Gastrocnemius medialis (tissue), 4 donors: ENCODE measurements at places on chromosomes 16 and 17.

- H3K27me3 ChIP-seq = peaks cover 10% of the 10 kb centered on the region
- H3K4me1 ChIP-seq = peaks cover 24% of the 10 kb centered on the region
- H3K36me3 ChIP-seq = no peaks in the 10 kb centered on the region
- no peak overlapping the region for H3K4me3 ChIP-seq
- H3K27ac ChIP-seq = no peak overlapping the region
These were observed 87.2 kb upstream of the PLEKHM1 start for GRCh38 chr17:45577571-45578279.

DNA sequence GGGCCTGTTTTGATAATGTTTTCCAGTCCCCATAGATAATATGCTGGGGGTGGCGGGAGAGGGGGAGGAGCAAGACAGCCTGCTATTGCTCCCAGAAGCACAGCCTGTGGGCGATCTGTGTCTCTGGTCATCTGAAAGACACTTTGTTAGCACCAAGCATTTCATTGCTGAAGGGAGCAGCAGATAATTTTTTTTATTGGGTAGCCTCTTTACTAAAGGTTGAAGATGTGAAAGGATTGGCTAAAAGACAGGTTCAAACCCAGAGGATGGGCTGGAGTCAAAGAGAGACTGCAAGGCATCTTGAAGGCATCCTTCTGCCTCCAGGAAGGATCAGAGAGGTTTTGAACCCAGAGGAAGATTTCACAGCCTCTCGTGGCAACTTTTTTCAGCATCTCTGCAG is 60.6 kb downstream of the C17orf67 start:
- H3K4me1 ChIP-seq = peaks cover 5% of the 10 kb centered on the region
- H3K27ac ChIP-seq = no peak overlapping the region
- no peaks in the 10 kb centered on the region for H3K27me3 ChIP-seq
- no peak overlapping the region for H3K4me3 ChIP-seq

GRCh38 chr16:69037373-69038160 is 67.9 kb upstream of the HAS3 start:
- H3K27me3 ChIP-seq = no peaks in the 10 kb centered on the region
- H3K27ac ChIP-seq = no peak overlapping the region
- H3K36me3 ChIP-seq = no peaks in the 10 kb centered on the region
- DNase-seq = no peak

GRCh38 chr17:50614471-50615051 is 20.1 kb upstream of the ABCC3 start:
- DNase-seq = no peak
- no peaks in the 10 kb centered on the region for H3K27me3 ChIP-seq
- no peaks in the 10 kb centered on the region for H3K4me1 ChIP-seq
- no peak overlapping the region for H3K27ac ChIP-seq
- no peak overlapping the region for H3K4me3 ChIP-seq
- no peaks in the 10 kb centered on the region for H3K36me3 ChIP-seq

GRCh38 chr16:67886387-67886786 is 1.7 kb downstream of the NRN1L start:
- H3K27ac ChIP-seq = no peak overlapping the region
- no peaks in the 10 kb centered on the region for H3K36me3 ChIP-seq
- no peaks in the 10 kb centered on the region for H3K27me3 ChIP-seq
- H3K4me3 ChIP-seq = no peak overlapping the region
- H3K4me1 ChIP-seq = peaks cover 39% of the 10 kb centered on the region
- no peak for DNase-seq

DNA sequence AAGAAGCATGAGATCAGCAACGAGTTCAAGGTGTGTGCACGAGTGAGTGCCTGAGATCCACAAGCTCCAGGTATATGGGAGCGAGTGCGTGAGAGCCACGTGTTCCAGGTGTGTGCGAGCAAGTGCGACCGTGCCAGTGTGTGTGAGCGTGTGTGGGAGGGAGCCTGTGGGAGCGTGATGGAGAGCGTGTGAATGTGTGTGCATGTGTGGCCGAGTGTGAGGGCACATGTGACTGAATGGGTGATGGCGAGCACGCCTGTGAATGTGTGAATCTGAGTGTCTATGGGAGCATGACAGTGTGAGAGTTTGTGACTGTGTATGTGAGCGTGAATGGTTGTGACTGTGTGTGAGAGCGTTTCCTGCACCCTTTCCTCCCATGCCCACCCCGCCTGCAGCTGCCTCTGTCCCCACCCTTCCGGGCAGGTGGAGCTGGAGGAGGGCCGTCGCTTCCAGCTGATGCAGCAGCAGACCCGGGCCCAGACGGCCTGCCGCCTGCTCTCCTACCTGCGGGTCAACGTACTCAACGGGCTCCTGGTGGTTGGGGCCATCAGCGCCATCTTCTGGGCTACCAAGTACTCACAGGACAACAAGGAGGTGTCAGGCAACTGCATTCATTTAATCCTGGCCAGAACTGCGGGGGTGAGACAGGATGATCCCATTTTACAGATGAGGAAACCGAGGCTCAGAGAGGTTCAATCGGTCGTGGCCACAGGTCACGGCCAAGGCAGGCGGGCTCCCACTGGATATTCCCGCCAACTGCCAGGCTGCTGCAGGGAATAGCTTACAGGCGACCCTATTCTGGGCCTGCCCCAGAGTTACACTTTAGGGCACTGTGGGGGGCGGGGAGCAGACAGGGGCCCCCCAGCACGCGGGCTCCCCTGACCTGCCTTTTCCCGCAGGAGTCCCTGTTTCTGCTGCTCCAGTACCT is 3.7 kb downstream of the TMC8 start:
- H3K4me1 ChIP-seq = peaks cover 7% of the 10 kb centered on the region
- no peak overlapping the region for H3K4me3 ChIP-seq
- no peak for DNase-seq
- H3K27ac ChIP-seq = no peak overlapping the region

GRCh38 chr17:39132192-39132610 is 19.2 kb downstream of the PLXDC1 start:
- no peaks in the 10 kb centered on the region for H3K4me1 ChIP-seq
- H3K36me3 ChIP-seq = no peaks in the 10 kb centered on the region
- H3K27me3 ChIP-seq = no peaks in the 10 kb centered on the region
- peak; percentile 46 for DNase-seq

- no peaks in the 10 kb centered on the region for H3K36me3 ChIP-seq
- no peak for DNase-seq
- no peak within 1 kb of the TSS for H3K27ac ChIP-seq
- H3K27me3 ChIP-seq = peaks cover 46% of the 10 kb centered on the region
These were observed at the start of gene CA10 for GRCh38 chr17:52158450-52159042. Gene CA10, minus strand, starts transcription at chr17:52158714.

DNA sequence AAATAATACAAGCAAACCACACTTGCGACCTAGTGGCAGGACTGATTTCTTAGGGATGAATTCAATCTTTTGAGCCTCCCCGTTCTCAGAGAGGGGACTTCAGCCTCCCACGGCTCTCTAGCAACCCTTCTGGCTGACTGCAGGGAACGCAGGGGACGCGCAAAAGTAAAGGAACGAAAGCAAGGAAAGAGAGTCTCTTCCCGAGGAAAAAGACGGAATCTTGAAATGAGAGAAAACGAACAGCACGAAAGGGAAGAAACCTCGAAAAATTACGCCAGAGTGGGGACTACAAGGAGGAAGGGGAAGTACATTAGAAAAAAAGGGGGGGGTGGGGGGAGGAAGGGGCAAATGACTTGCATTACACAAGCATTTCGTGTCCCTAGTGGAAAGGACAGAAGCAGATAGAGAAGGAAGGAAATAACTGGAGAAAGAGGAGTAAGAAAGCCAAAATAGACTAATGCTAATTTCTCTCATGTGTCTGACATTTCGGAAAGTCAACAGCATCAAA is 1.2 kb downstream of the GRB2 start:
- H3K36me3 ChIP-seq = no peaks in the 10 kb centered on the region
- peak; percentile 46 for DNase-seq
- peaks cover 30% of the 10 kb centered on the region for H3K4me1 ChIP-seq
- peak overlapping the region; percentile 88 for H3K4me3 ChIP-seq
- peak overlapping the region; percentile 95 for H3K27ac ChIP-seq
- H3K27me3 ChIP-seq = no peaks in the 10 kb centered on the region

GRCh38 chr17:17700251-17700969 is 19.2 kb downstream of the RAI1 start:
- H3K27me3 ChIP-seq = no peaks in the 10 kb centered on the region
- H3K4me3 ChIP-seq = peak overlapping the region; percentile 40
- peaks cover 59% of the 10 kb centered on the region for H3K4me1 ChIP-seq
- no peak for DNase-seq
- H3K27ac ChIP-seq = no peak overlapping the region

GRCh38 chr16:20880867-20881502 is 19.2 kb downstream of the DCUN1D3 start:
- H3K4me1 ChIP-seq = peaks cover 17% of the 10 kb centered on the region
- no peaks in the 10 kb centered on the region for H3K36me3 ChIP-seq
- no peak overlapping the region for H3K4me3 ChIP-seq
- no peak for DNase-seq
- H3K27ac ChIP-seq = no peak overlapping the region

DNA sequence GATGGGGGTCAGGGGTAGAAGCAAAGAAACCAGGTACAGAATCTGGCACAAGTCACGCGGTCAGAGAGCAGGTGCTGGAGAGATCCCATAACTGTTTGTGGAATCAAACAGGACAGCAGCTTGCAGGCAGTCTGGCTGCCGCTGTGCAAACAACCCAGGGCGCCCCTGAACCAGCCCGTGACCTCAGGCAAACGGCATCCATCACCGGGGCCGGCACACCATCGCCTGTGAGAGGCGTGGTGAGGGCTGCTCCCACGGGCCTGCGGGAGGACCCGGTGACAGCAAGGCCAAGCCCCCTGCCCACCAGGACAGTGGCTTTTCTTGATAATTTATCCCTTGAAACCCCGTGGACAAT is 47.9 kb downstream of the CBFA2T3 start:
- DNase-seq = no peak
- H3K27me3 ChIP-seq = no peaks in the 10 kb centered on the region
- H3K4me1 ChIP-seq = peaks cover 16% of the 10 kb centered on the region
- no peak overlapping the region for H3K4me3 ChIP-seq

GRCh38 chr16:75074920-75075687 is 41.5 kb downstream of the LDHD start:
- no peak for DNase-seq
- H3K36me3 ChIP-seq = no peaks in the 10 kb centered on the region

DNA sequence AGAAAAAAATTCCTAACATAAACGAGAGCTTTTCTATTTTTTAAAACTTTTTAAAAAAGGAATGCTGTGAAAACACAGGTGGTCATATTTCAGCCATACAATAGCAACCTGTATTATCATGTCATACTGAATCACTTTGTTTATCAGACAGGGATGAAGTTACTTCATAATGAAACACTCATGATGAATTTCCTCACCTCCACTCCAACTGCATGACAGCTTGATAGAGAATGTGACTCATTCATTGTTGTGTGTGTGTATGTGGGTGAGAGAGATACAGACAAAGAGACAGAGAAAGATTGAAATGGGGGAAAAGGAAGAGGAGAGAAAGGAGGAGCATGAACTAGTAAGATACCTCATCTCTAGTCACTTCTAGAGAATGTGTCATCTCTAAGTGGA is 109.0 kb downstream of the SYCE1L start:
- H3K4me1 ChIP-seq = no peaks in the 10 kb centered on the region
- no peaks in the 10 kb centered on the region for H3K27me3 ChIP-seq
- H3K27ac ChIP-seq = no peak overlapping the region
- no peak for DNase-seq
- no peaks in the 10 kb centered on the region for H3K36me3 ChIP-seq

DNA sequence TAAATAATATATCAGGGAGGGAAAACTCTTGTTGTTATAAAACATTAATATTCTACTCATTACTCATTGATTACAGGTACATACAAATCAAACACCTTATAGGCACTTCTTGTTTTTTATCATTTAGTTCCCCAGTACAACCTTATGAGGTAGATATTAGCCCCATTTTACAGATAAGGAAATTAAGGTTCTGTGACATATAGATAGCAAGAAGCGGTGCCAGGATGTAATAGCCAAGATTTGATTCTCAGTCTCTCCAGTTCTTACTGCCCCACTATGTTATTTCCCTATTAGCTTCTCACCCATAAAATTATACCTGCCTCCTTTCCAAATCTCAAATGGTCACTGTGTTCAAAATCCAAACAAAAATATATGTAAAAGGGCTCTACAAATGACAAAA is 36.9 kb downstream of the CMTM3 start:
- H3K27ac ChIP-seq = no peak overlapping the region

DNA sequence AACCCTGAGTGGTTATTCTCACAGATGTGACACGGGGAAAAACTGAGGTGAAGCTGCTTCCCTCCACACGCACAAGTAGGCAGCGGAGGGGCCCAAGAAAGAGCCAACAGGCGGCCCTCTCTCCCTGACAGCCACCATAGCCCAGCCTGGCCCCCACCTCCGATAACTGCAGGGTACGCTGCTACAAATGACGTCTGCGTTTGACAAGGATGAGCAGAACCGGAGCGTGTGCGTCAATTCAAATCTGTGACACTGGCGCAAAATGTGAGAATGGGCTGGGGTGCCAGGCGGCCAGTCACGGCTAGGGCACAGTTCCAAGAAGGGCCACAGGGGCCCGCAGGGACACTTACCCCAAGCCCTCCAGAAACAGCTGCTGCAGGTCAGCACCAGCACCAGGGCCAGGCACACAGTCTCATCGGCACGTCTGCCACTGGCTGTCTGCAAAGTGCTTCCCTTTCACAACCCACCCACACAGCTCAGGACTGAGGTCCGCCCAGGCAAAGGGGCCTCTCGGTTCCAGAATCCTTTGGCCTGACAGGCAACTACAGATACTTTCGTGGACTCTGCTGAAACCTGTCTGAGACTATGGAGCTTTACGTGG is 14.4 kb downstream of the AXIN1 start:
- peaks cover 13% of the 10 kb centered on the region for H3K4me1 ChIP-seq
- no peaks in the 10 kb centered on the region for H3K27me3 ChIP-seq
- no peak for DNase-seq
- H3K4me3 ChIP-seq = no peak overlapping the region
- H3K36me3 ChIP-seq = no peaks in the 10 kb centered on the region

GRCh38 chr16:53159781-53160436 is 105.1 kb downstream of the CHD9 start:
- peaks cover 32% of the 10 kb centered on the region for H3K36me3 ChIP-seq
- peaks cover 9% of the 10 kb centered on the region for H3K4me1 ChIP-seq

GRCh38 chr17:44752953-44753861 is 5.6 kb upstream of the ADAM11 start:
- DNase-seq = no peak
- H3K27me3 ChIP-seq = peaks cover 14% of the 10 kb centered on the region
- no peaks in the 10 kb centered on the region for H3K36me3 ChIP-seq

- no peaks in the 10 kb centered on the region for H3K27me3 ChIP-seq
- peak overlapping the region; percentile 93 for H3K4me3 ChIP-seq
These were observed 1.6 kb downstream of the COASY start for GRCh38 chr17:42563543-42563942.
